Smooth muscle cell of bladder (primary cell): ENCODE measurements at places on chromosomes 12 and 14. TPM values are rescaled to one million over a fixed set of nuclear protein-coding genes. Genes with fewer than 3 reads are reported as not detected.

PAH gene
- not detected in 2 replicates for total RNA-seq

AMIGO2 gene
- 15.4 and 44.7 TPM in 2 replicates for total RNA-seq

CAMKK2 gene
- 9.5 and 13.7 TPM in 2 replicates for total RNA-seq

CKB gene
- 11.4 and 24.4 TPM in 2 replicates for total RNA-seq

PSMC6 gene
- 86.5 and 100 TPM in 2 replicates for total RNA-seq

ZBTB42 gene
- total RNA-seq = 1.00 and 1.3 TPM in 2 replicates

CACNB3 gene
- 12.2 and 12.4 TPM in 2 replicates for total RNA-seq

HPD gene
- 2.2 and 11.9 TPM in 2 replicates for total RNA-seq

GLIPR1L1 gene
- not detected in 2 replicates for total RNA-seq

GALNT9 gene
- 0.14 and 0.28 TPM in 2 replicates for total RNA-seq

BMP4 gene
- 11.5 and 30.2 TPM in 2 replicates for total RNA-seq

ACOT4 gene
- total RNA-seq = 0.43 and 0.46 TPM in 2 replicates

PARP2 gene
- 4.3 and 5.6 TPM in 2 replicates for total RNA-seq

CPNE8 gene
- 6.4 and 6.7 TPM in 2 replicates for total RNA-seq

OAS3 gene
- total RNA-seq = 1.0 and 1.6 TPM in 2 replicates

SLC38A4 gene
- total RNA-seq = 1.1 and 4.2 TPM in 2 replicates

PLEKHG3 gene
- total RNA-seq = 5.0 and 5.1 TPM in 2 replicates

CYP46A1 gene
- total RNA-seq = under 0.01 and 0.74 TPM in 2 replicates

CD163L1 gene
- 0.09 and 0.28 TPM in 2 replicates for total RNA-seq

KLRC4 gene
- not detected in 2 replicates for total RNA-seq

SLC25A47 gene
- total RNA-seq = not detected in 2 replicates

NINJ2 gene
- total RNA-seq = 1.8 and 3.1 TPM in 2 replicates

KCNK13 gene
- 0.09 TPM in 1 of 2 replicates, not detected in the other for total RNA-seq

ZDHHC22 gene
- not detected in 2 replicates for total RNA-seq

OR6S1 gene
- total RNA-seq = not detected in 2 replicates

HOXC10 gene
- total RNA-seq = 0.18 and 0.43 TPM in 2 replicates

CD163 gene
- not detected in 2 replicates for total RNA-seq

PPP4R4 gene
- total RNA-seq = 1.7 and 4.1 TPM in 2 replicates

SUOX gene
- 8.7 and 9.2 TPM in 2 replicates for total RNA-seq

TRIM9 gene
- total RNA-seq = under 0.01 and 0.18 TPM in 2 replicates

SLC7A8 gene
- total RNA-seq = 1.9 and 2.3 TPM in 2 replicates
